Kidney capillary endothelial cell (primary cell): ENCODE measurements at places on chromosomes 12 and 14.

- no peak for DNase-seq
Measured at GRCh38 chr14:41302776-41303175, 303.9 kb upstream of the LRFN5 start.

DNA sequence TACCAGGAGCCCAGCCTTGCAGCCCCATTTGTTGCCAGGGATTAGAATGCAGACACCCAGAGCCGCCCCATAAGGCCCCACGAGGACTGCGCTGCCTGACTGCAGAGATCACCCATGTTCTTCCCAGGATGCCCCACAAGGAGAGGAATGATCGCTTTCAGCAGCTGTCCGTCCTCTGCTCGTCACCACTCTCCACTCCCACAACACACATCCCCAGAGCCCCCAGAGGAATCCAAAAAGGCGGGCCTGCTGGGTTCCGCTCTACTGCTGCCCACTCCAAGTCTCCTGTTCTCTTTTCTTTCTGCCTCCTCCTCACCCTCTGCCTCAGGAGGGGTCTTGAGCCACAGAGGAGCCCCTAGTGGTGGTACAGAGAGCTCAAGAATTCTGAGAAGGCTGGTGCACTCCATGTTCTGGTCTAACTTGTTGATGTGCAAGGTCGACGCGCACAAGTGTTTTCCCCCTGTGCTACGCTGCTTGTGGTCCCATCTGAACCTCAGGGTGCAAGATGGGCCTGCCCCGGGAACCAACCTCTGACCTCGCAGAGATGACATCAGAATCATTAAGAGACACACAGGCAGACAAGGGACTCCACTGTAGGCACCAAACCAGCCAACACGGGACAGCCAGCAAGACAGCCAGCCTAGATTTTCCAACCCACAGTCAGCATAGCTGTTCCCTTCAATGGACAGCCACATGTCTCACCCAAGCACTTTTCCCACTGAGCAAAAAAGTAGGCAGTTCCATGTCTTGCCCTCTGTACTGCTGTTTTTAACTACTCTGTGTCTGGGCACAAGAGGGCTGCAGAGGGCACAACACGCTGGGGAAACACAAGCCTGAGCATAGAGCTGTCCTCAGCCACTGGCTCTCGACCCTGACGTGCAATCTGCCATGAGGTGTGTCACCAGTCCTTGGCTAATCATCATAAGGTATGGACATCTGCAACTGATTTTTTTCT is 29.9 kb downstream of the PXN start:
- no peak for DNase-seq

- peak; percentile 46 for DNase-seq
Measured at GRCh38 chr14:104827177-104828055, 26.5 kb downstream of the ZBTB42 start.

- no peak for DNase-seq
Measured at GRCh38 chr14:55583942-55584468, 4.0 kb downstream of the KTN1 start.

DNA sequence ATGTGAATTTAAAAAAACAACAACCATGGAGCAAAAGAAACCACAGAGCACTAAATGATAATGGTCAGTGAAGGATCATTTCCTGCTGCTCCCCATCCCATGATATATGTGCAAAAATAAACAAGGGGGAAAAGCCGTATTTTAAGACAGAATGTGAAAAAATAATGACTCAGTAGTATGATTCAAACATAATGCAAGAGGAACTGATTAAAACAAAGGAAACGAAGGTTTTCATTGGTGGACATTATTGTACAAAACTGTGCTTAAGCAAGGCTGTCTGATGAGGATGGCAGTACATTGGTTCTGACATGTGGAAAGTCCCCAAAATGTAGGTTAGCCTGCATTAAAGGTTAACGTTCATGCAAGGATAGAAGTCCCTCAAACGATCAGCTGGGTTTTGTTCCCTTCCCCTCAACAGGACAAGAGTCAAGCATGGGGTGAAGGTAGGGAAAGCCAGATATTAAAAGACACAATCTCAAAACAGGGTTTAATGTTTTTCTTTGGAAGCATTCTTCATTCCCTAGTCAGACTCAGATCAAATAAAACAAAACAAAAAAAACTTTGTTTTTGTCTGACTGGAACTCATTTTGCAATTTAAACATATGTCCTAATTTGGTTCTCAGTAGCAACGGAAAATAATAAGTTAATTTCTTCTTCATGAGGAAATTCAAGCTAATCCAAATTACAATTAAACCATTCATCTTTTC is 26.3 kb upstream of the PTGDR start:
- peak; percentile 15 for DNase-seq

GRCh38 chr12:49109641-49110463 is 795 bp downstream of the LMBR1L start:
- no peak for DNase-seq

DNA sequence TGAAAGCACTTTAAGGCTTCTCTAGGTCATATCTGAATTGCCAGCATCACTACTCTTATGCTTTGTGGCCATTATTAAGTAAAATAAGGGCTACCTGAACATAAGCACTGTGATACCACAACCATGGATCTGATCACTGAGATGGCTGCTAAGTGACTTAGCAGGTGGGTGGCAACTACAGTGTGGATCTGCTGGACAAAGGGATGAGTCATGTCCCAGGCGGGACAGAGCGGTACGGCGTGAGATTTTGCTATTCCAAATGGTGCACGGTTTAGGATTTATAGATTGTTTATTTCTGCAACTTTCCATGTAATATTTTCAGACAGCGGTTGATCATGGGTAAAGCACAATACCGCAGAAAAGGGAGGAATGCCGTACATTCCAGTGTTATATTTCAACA is 39.4 kb downstream of the MLXIP start:
- DNase-seq: no peak

DNA sequence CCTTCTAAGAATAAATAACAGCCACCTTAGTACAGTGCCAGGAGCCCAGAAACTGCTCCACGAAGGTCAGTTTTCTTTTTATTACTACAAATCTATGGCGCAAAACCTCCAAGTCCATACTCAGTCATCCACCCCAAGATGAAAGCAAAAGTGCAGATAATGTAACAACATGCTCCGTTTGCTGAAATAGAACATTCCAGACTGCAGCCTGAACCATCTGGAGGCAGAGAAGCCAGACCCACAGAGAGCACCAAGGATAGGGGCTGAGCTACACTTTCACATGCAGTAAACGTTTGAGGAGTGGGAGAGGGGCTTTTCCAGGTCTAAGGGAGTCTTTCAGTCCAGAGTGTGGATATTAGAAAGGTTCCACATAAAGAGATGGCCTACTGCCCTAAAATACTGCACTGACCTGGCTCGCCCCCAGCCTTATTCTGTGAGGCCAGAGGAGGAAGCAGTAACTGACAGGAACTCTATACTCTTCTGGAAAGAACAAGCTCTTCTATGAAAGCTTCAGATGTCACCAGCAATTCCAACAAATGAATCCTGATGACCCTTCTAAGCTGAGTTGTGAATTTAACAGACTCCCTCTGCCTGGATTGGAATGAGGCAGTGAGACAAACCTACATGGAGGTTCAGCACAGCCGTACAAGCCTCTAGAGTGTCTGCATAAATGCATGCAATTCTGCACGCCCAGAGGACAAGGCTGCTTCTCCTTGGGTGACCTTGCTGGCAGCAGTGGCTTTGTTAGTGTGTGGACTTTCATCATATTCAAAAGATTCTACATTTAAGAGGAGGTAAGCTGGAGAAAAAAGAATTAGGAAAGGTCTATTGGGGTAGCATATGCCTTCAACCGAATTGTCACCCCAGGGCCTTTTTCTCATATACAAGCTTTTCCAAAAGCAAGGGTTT is 153.9 kb upstream of the EGLN3 start:
- DNase-seq: no peak
